Cardiac septum (tissue), 1 donor: ENCODE measurements at places on chromosomes 4 and X. TPM values are rescaled to one million over a fixed set of nuclear protein-coding genes. Genes with fewer than 3 reads are reported as not detected.

DNA sequence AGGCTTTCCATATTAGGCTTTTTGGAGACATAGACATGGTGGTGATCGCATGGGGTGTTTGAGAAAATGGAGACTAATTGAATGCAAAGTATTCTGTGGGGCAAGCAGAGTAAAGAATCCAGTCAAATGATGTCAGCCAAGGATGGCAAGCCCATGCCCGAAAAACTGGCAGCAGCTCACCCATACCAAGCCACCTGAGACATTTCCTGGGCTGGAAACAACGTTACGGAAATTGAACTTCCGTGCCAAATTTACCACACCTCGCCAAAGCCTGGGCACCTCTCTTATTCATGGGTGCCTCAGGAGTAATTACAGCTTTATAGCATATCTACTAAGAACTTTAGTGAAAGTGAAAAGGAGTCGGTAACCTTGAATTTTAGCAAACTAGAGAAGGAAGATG lies 166.4 kb downstream of the CBR4 start:
- no peak for DNase-seq

Gene SSX2B
- total RNA-seq, result not detected

- DNase-seq, result no peak
Measured at GRCh38 chr4:186932196-186932595, 208.5 kb upstream of the FAT1 start.

Gene DUSP21
- not detected for total RNA-seq

Gene CT45A10
- total RNA-seq, result not detected
